ENCODE measurements at places on chromosomes 7 and 10.

- no peak for DNase-seq
Observed at GRCh38 chr7:139851770-139852481, 22.9 kb downstream of the TBXAS1 start.

DNA sequence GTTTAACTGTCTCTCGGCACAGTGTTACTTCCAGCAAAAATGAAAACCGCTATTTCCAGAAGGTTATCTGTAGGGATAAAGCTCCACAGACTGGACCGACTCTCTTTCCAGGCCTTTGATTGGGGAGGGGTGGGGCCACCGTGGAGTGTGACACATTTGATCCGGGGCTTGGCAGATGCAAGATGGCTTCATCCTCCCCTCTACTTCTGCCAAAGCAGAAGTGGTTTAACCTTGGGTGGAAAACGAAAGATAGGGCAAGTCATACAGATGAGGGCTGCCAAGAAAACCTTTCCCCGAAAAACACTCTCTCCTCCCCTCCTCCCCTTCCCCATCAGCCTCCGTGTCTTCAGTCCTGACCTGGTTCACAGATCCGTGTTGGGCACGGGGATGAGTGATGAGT, 139.7 kb upstream of the SH2B2 start:
- peak; percentile 60 for DNase-seq

GRCh38 chr10:119619215-119619614, 22.5 kb upstream of the TIAL1 start:
- DNase-seq = no peak

- DNase-seq = peak; percentile 29
Observed at GRCh38 chr10:4249841-4250586, 465.0 kb upstream of the KLF6 start.

DNA sequence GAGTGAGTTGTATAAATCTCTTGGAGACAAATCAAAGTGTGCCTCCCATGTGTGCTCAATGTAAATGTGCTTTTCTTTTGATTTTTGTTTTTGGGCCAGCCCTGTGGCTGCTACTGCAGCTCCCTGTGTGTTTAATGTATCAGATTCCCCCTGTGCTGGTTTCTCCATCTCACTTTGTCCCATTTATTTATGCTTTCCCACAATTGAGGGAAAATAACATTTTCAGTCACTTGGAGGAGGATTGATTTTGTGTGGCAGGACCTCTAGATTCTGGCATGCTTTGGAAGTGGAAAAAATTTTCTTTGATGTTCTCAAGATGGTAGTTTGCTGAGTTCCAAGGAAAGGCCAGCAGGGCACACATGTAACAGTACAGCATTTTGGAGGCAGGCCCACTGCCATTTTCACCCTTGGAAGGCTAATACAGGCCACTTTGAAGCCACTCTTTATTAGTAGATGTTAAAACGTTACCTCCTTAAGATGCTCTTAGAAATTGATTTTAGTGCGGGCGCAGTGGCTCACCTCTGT, 323.6 kb downstream of the BICC1 start:
- no peak for DNase-seq

DNA sequence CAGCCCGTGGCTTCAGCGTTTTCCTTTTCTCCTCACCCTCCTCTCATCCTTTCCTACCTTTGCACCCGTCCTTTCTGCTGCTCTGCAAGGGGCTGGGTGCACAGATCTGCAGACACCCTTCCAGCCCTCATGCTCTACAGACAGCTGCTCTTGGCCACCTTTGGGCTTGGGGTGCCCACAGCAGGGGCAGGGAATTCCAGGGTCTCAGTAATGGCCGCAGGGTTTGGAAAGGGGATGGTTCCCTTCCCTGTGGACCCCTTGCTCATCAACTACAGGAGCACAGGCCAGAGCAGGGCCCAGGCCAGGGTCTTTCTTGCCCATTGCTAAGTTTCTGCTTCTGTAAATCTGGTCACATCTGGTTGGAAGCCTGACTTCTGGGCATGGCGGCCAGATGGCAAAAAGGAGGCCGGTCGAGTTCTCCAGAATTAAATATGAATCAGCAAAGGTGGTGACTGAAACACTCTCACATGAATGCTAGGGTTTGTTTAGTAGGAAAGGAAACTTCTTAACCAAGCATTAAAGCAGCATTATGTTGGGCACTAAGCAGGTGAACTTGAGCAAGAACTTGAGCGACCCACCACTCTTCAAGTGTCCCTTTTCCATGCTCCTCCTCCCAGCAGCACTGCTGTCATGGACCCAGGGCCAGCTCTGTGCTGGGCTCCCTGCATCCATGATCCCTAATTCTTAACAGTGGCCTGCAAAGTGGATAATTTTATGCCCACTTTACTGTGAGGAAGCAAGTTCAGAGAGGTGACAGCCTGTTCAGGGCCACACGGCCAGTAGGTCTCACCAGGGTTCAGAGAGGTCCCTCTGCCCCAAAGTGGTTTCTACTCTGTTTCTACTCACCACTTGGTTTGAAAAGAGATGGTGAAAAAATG, 1.5 kb downstream of the ECHDC3 start:
- DNase-seq = no peak

GRCh38 chr7:129793506-129794310, 159.1 kb downstream of the UBE2H start:
- DNase-seq = no peak

DNA sequence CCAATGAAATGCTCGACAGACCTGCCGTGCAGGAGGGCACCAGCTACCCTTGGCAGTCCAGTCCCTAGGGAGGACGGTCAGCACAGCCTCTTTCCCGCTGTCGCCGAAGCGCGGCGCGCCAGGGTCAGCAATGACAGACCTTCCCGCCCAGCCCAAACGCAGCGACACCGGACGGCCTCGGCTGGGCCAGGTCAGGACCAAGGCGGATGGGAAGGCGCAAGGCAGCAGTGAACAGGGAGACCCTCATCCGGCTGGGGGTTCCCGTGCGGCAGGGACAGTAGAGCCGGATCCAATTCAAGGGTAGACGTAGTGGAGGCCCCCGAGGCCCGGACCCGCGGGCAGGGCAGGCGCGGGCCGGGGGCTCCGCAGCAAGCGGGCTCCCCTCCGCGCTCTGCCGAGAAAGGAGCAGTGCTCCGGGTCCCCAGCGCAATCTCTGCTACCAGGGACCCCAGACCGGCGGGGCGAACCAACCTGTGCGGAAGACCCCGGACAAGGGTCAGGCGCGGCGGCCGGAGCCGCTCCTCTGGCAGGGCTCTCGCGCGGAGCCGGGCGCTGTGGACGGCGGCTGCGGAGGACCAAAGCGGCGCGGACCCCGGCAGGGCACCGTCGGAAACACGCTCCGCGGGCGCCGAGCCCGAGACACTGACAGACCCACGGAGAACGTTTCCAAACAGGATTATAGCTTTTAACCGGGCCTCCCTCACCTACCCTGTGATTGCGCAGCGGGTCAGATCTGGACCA, at the start of gene SEC31B:
Gene SEC31B (minus strand): TSS at position 551 of the 741 bp plus-strand sequence. CDS start 2,909 bp downstream, outside the sequence.
- no peak for DNase-seq

- DNase-seq = no peak
Observed at GRCh38 chr7:127620406-127621233, 2.7 kb upstream of the PAX4 start.

- DNase-seq = peak; percentile 84
Observed at GRCh38 chr7:24820730-24821044, 63.4 kb upstream of the GSDME start.

GRCh38 chr7:70695795-70696083, 436.2 kb upstream of the GALNT17 start:
- no peak for DNase-seq

GRCh38 chr10:130022511-130023299, 58.6 kb upstream of the EBF3 start:
- DNase-seq = no peak

GRCh38 chr7:69129524-69129923, 468.8 kb upstream of the AUTS2 start:
- DNase-seq = no peak

GRCh38 chr10:24465124-24465874, 256.4 kb downstream of the KIAA1217 start:
- no peak for DNase-seq

DNA sequence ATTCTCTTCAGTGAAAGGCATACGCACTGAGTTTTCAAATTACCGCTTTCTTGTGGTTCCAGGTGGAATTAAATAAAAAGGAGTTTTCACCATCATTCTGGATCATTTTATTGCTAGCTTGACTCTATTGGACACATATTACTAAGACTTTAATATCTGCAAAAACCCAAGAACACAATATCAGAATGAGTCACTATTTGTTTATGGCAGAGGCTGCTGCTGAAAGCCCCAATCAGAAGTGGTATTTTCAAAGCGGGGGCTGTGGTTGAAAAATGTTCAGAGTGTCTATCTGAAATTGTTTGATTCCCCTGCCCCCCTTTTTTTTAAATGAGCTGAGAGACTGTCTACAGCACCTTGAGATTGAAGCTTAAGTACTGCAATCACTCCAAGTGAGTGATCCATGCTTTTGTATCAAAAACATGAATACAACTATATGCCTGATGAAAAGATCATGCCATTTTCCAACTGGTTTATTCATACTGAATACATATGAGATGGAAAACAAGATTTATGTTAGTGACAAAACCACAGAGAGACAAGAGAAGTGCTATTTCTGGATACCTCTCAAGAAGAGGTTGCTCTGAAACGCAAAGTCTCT, 376.4 kb downstream of the HTR7 start:
- no peak for DNase-seq

DNA sequence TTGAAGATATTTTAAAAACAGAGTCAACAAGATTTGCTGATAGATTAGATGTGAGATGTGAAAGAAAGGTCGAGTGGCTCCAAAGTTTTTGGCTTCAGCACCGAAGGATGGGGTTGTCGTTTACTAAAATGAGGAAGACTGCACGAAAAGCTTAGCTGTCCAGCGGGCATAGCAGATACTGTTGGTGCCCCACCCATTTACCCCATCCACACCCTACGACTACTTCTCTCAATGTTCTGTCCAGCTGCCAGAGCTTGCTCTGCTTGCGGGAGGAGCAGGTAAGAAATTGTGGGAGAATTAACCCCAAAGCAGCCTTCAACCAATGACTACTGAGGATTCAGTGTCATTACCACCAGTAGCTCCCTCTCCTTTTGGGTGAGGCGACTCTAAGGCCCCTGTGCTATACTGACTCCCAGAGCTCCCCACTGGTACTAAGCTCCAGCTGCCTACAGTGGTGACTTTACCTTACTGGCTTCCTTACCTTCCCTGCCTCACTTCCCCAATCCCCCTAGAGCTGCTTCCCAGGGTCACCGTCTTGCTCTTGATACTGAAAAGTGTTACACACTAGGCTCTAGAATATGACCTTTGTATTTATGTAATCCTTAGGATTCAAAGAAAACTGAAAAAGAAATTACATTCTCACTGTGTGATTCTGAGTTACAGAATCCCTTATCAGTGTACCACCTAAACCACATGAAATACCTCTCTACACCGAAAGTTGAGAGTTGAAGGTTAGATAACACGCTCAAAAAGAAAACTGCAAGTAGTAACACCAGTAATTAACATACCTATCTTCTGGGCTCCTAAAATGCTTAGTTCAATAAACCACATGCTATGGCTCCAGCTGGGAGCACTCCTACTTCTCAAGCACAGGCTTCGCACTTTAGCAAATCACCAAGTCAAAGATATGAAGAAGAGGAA, 22.3 kb downstream of the CACUL1 start:
- DNase-seq = peak; percentile 38

GRCh38 chr10:19493917-19494316, 322.3 kb upstream of the PLXDC2 start:
- no peak for DNase-seq

GRCh38 chr10:96701265-96701664, 19.0 kb downstream of the PIK3AP1 start:
- DNase-seq = no peak

DNA sequence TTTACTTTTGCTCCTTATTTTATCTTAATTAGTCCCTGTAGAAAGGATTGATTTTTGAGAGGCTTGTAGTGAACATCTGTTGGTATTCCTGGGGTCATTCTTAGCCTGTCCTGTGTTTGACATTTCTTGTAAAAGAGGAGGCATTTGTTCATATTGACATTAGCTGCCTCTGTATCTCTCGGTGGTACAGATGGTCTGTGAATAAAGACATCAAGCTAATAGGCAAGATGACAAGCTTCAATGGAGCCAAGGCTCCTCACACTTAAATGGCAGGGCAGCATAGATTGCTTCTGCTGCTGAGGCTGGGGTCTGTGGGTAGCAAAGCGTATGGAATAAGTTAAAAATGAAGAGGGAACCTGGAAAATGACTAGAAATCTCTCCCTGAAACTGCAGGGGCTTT, 687.6 kb downstream of the LRMDA start:
- DNase-seq = no peak

DNA sequence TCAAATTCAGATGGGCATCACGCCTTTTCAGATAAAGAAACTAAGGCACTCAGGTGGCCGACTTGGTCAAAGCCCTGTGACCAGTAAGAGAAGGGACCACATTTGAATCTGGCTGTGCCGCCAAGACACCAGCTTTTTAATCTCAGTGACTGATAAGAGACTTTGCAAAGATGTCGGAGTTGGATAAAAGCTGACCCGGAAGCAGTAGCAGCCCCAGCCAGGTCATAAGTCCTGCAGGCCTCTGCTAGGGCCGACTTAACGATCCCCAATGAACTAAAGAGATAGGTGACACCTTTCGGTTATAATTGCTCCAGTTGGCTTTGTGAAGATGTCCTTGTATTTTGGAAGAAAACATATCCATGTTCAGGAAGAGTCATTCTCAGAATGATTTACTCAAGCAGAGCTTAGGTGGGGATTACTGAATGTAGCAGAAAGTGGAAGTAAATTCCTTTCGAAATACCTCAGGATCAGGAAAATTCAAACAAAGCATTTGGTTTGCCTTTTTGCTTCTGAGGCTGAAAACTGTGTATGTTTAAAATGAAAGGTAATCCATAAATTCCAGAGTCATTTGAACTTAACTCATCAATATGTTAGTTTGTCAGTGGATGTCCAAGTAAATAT, 164.2 kb upstream of the PITRM1 start:
- no peak for DNase-seq

GRCh38 chr10:124569623-124570470, 108.2 kb downstream of the LHPP start:
- DNase-seq = no peak

DNA sequence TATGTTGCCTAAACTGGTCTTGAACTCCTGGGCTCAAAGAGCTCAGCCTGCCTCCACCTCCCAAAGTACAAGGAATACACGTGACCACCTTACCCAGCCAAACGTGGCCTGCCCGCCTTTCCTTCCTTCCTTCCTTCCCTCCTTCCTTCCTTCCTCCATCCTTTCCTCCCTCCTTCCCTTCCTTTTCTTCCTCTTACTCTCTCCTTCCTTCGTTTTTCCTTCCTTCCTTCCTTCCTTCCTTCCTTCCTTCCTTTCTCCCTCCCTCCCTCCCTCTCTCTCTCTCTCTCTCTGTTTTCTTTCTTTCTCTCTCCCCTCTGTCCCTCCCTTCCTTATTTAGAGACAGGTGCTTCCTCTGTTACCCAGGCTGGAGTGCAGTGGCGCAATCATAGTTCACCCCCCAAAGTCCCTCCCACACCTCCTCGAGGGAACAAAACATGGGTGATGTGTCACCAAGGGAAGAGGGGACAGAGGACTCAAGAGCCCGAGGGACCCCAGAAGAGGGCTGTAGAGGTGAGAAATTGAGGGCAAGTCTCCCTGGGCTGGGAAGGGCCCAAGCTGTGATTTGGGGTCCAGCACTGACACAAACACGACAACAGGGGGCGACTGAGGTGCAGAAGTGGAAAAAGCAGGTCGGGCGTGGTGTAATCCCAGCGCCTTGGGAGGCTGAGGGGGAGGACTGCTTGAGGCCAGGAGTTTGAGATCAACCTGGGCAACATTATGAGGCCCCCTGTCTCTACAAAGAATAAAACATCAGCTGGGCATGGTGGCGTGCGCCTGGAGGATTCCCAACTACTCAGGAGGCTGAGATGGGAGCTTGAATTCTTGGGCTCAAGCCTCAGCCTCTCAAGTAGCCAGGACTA, 28.1 kb downstream of the EPHB4 start:
- peak; percentile 67 for DNase-seq

- DNase-seq = no peak
Observed at GRCh38 chr7:13908667-13909397, 80.6 kb downstream of the ETV1 start.
